ENCODE measurements at places on chromosomes 16 and 17.

GRCh38 chr17:41067281-41067680, 1.6 kb upstream of the KRTAP2-4 start:
- DNase-seq, result no peak

- no peak for DNase-seq
Measured at GRCh38 chr17:13158494-13159240, 140.8 kb upstream of the ELAC2 start.

DNA sequence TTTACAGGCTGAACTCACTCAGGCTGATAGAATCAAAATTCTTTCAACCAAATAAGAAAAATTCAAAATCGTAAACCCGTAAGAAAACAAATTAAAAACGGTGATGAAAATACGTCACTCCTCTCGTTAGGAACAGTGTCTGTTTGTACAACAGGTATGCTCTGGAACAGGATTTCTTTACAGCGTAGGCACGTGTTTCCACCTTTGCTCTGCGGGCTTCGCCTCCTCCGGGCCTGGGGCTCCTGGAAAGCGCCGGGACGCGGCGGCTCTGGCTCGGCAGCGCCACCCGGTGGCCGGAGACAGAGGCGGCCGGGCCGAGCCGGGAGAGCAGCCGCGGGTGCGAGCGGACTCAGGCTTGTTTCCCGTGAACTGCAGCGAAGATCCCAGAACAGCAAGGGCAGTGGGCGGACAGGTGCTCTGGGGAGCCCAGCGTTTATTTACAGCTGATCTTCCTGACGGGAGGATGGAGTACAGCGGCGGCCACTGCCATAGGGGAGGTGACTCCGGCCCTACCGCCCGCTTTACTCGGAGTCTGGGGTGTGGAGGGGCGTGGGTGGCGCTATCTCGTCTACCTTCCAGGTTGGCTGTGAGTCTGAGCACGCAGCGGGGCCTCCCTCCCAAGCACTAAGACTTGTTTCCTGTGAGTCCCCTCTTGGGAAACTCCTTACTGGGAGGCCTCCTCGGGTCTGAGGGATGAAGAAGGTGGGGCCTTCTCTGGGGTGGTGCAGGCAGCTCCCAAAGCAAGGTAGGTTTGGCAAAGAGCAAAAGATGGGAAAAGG, 40.5 kb upstream of the ATP2A3 start:
- DNase-seq, result no peak

- no peak for DNase-seq
Measured at GRCh38 chr16:2478279-2478678, 3.4 kb downstream of the TBC1D24 start.

DNA sequence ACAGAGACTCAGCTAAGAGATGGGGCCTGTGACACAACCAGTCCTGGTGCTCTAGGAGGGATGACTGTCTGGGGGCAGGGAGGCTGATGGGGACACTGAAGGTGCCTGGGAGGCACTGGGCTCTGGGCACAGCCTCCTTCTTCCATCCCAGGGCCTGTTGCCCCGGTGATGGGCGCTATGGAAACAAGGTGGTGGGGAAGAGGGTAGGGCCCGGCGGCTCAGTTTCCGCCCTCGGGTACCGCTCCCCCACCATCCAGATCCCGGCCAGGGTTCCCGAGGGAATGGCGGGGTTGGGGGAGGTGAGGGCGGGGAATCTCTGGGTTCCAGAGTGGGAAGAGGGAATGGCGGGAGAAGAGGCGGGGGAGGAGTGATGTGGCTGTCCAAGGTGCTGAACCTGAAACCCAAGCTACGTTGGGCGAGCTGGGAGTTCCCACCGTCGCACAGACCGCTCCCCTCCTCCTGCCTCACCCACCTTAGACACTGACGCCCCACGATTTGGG, 981 bp downstream of the KCNH4 start:
- DNase-seq, result peak; percentile 11

- no peak for DNase-seq
Measured at GRCh38 chr16:69566981-69567680, 1.4 kb downstream of the NFAT5 start.

DNA sequence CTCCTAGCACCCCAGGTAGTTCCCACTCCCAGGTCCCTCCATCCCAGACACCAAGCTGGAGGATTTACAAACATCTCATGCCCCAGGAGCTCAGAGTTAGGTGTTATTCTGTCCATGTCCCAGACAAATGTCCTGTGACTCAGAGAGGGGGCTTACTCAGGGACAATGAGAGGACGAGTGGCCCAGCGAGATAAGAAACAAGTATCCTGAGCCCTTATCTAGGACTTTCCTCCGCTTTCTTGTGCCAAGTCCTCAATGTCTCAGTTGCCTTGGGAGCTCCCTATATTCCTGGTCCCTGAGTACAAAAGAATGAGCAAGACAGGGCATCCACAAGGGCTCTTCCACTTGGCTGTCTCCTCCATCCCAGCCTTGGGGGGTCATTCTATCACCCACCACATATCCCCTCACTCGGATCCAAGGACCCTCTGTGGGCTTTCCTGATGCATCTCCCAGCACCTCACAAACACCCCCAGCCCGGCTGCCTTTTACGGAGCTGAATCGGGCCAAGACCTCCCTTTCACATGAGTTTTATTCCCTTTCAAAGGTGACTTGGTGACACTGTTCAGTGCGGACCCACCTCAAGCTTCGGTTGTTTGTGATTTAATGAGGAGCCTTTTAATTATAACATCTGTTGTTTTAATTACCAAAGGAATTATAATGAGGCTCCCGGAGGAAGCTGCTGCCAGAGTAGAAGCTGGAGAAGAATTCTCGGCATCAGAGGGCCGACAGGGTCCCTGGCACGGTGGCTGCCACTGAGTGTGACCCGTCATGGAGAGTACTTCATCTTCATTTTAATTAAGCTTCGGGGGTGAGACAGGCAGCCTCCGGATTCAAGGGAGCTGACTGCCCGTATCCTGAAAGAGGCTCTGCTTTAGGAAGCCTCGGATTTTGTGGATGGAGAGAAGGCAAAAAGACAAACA, 121.5 kb downstream of the WSCD1 start:
- no peak for DNase-seq

DNA sequence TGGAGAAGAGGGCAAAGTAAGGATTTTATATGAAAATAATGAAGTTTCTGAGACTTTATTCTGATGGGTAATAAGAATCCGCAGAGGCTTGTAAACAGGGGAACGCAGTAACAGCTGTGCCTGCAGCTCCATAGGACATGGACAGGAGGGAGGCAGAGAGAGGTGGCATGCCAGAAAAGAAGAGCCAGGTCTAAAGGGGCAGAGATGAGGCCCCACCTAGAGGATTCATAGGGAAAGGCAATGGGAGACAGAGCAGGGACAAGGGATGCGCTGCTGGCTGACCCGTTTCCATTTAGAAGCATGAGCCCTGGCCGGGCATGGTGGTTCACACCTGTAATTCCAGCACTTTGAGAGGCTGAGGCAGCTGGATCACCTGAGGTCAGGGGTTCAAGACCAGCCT, 340.3 kb upstream of the CDH5 start:
- DNase-seq, result no peak

GRCh38 chr17:6138761-6139446, 68.7 kb downstream of the WSCD1 start:
- DNase-seq, result no peak

GRCh38 chr17:59844884-59845594, 47.7 kb downstream of the TUBD1 start:
- DNase-seq, result no peak

- DNase-seq, result no peak
Measured at GRCh38 chr16:56691885-56692284, 9.6 kb downstream of the MT1X start.

GRCh38 chr16:30805056-30805369, 18.0 kb upstream of the ZNF629 start:
- no peak for DNase-seq

GRCh38 chr17:52213451-52213850, 54.9 kb upstream of the CA10 start:
- DNase-seq, result no peak

DNA sequence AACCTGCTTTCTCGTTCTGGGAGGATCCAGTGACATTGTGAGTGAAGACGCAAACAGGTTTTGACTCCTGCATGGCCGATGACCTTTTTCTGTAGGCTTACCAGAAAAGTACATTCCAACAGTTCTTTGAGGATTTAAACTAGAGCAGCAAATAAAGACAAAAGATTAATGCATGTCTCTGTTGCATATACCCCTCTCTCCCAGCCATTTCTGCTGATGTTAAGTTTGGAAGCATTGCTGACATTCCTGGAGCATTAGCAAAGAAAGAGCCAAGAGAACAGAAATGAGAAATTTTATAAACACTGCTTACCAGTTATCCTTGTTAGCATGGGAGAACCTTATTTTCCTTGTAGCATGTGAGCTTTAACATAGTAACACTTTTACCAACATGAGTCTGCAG, 49.3 kb downstream of the SIAH1 start:
- no peak for DNase-seq

GRCh38 chr17:2369039-2369438, 31.7 kb downstream of the SGSM2 start:
- no peak for DNase-seq

DNA sequence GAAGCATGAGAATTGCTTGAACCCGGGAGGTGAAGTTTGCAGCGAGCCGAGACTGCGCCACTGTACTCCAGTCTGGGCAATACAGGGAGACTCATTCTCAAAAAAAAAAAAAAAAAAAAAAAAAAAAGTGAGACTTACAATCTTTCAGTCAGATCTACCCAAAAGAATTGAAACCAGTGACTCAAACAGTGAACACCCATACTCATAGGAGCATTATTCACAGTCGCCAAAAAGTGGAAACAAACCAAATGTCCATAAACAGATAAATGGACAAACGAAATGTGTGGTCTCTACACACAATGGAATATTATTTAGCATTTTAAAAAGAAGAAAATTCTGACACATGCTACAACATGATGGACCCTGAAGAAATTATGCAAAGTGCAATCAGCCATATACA, 9.1 kb upstream of the SCNN1B start:
- no peak for DNase-seq

GRCh38 chr16:79037521-79038373, 562.8 kb downstream of the MAF start:
- DNase-seq, result no peak

GRCh38 chr17:19003543-19004420, 782 bp downstream of the FAM83G start:
- no peak for DNase-seq

- DNase-seq, result no peak
Measured at GRCh38 chr17:45828171-45828570, 16.5 kb upstream of the SPPL2C start.

DNA sequence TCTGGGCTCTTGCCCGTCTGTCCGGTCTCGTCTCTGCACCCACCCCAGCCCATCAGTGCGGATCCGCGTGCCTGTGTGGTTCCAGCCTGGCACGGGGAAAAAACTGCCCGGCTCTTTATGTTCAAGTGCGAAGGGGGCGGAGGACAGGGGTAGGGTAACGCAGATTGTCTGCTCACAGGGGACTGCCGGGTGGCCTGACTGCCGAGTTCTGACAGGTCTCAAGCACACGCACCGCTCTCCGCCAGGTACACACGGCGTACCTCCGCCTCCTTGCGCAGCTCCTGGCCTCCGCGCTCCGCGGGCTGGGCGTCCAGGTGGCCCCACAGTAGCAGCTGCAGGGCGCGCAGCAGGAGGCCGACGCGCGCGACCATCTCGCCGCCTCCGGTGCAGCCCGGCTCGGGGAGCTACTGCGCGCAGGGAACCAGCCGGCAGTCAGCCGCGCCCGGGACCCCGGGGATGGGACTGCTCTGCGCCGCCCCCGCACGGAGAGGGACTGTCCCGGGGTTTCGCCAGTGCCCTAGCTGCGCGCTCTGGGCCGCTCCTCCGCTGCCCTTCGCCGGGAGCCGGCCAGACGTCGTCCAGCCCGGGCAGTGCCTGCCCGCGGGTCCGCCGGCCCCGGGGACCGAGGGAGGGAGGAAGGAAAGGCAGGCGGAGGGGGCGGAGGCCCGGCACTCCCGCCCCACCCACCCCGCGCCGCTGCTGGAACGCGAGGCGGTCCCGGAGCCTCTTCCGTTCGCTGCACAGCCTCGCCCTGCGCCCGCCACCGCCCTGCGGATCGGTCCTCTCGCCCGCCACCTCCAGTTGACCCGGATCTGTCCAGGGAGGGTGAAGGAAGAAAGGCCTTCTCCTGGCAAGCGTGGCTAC, at the start of gene MMP28:
MMP28 (minus strand) TSS at position 635 of the 864 bp plus-strand sequence; CDS start at position 371, 264 bp downstream.
- DNase-seq, result peak; percentile 53

- no peak for DNase-seq
Measured at GRCh38 chr17:27343294-27343693, 49.4 kb downstream of the WSB1 start.

- DNase-seq, result no peak
Measured at GRCh38 chr16:4152267-4152666, 36.0 kb upstream of the ADCY9 start.

- DNase-seq, result no peak
Measured at GRCh38 chr16:10984509-10984908, 40.1 kb downstream of the CLEC16A start.

DNA sequence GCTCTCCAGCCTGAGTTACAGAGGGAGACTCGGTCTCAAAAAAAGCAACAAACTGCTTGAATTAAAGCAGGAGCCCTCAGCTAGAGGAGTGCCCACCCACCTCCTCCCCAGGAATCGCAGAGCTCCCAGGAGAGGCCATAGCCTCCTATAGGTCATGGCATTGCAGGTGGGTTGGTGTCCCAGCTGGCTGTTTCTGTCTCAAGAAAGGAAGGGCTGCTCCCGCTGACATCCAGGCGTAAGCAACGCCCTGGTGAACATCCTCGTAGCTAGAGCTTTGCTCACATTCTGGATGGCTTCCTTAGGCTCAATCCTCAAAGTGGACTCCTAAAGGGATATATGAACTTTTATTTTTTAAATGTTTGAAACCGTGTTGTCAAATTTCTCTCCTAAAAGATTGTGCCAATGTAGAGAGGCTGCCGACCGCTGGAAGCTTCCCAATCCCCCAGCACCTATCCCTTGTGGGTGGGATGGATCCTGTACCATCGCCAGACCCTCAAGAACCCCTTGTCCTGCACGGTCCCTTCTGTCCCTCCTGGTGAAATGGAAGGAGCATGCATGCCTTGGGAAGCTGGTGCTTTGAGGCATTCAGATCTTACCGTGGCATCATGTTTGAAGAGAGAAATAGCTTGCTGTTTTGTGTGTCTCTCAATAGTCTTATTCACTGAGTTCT, 5.9 kb downstream of the NLRC5 start:
- DNase-seq, result no peak

- no peak for DNase-seq
Measured at GRCh38 chr17:78442648-78443218, 64.3 kb downstream of the PGS1 start.

- DNase-seq, result peak; percentile 41
Measured at GRCh38 chr17:62064791-62065563, at the start of gene MED13. Gene MED13 (minus strand): TSS chr17:62065278. CDS start chr17:62065205, 73 bp downstream.

DNA sequence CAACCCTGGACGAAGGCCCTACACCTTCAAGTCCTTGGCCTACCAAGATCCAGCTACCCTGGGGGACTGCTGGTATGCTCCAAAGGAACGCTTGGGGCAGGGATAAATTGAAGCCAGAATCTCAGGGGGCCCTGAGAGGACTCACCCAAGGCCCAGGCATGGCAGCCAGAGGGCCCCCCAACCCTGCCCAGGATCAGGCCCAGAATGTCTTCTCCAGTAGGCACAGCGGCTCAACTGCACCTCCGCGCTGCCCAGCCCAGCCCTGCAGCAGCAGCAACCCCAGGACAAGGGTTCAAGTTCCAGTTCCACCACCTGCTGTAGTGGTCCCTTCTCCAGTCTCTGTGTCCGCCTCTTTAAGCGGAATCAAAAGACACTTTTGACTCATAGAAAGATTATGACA, 2.2 kb downstream of the TFAP4 start:
- no peak for DNase-seq

GRCh38 chr17:80291691-80292487, 31.2 kb downstream of the RNF213 start:
- no peak for DNase-seq
